ENCODE measurements at places on chromosomes 2 and 18.

DNA sequence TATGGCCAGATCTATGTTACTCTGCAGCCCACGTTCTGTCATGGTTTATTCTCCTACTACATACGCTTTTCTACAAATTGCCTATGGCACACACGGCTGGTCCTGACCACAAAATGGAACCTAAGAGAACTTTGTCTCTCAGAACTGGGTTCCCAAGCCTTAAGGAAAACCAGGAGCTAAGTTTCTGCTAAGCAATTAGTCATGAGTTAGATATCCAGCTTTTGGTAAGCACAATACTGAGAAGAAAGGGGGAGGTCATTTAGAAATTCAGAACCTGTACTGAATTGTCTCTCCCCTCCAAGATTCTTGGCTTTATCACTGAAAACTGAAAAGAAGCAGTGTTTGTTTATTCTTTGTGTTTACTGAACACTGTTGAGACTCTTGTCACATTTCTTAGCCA lies 283.5 kb upstream of the TANK start:
- DNase-seq, result no peak

- peak; percentile 75 for DNase-seq
Measured at GRCh38 chr2:43225788-43226557, 433 bp downstream of the ZFP36L2 start.

- DNase-seq, result no peak
Measured at GRCh38 chr2:154795651-154796050, 97.2 kb downstream of the KCNJ3 start.

GRCh38 chr2:179031731-179032408 lies 18.1 kb downstream of the CCDC141 start:
- DNase-seq, result peak; percentile 27

DNA sequence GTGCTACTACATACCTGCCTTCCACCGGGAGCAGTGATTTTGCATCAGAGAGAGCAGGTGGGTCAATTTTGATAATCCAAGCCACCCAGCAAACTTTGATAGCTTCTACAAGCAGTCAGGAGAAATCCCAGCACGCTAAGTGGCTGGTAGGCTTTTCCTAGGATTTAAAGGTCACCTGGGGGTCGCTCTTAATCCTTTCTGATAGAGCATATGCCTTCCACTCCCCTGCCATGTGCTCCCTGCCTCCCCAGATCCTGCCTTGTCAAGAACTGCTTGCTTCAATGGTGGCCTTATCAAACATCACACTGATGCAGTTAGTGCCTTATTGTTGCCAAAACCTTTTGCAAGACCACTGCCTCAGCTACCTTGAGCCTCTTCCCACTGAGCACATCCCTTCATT lies 462.3 kb upstream of the MEX3C start:
- no peak for DNase-seq

DNA sequence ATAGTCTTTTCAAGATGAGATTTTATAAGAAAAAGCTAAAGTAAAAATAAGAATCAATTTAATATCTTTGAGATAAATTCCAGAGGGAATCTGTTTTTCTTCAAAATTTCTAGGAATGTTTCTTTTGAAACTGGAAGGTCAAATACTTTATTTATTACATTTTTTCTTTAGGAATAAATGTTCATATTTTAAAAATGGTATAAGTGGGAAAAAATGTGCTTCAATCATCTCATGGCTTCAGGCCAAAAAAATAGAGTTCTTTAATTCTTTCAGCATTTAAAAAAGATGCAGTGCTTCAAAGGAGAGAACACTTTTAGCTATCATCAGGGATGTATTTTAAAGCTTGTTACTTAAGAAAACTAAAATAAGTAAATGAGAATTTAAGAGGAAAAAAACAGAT lies 110.6 kb downstream of the NEB start:
- DNase-seq, result no peak

- DNase-seq, result no peak
Measured at GRCh38 chr2:232320443-232320803, 58.1 kb upstream of the ALPP start.

DNA sequence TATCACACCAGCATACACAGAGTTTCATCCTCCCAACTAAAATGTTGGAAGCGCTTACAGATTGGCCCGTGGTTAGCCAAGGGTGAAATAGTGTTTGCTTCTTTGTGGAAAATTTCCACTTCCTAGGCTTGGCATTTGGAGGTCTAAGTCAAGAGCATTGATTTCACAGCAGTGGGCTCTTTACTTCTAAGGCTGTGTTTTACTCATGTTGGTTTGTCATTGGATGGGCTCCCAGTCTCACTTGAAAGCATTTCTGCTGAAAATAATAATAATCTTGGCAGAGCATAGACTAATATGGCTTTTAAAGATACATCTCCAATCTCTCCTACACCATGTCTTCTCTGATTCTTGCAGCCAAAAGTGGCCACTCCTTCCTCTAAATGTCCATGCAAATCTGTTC lies 82.9 kb downstream of the DYNAP start:
- DNase-seq, result no peak
